ENCODE measurements at places on chromosomes 4 and X. TPM values are rescaled to one million over a fixed set of nuclear protein-coding genes. Genes with fewer than 3 reads are reported as not detected.

The GASK1B gene
- not detected for polyA plus RNA-seq

The C1QTNF7 gene
- polyA plus RNA-seq = not detected

The RPL9 gene
- 3,152 TPM for polyA plus RNA-seq

The DLG3 gene
- 12.5 TPM for polyA plus RNA-seq

The IL3RA gene
- 0.86 TPM for polyA plus RNA-seq

The SEPTIN6 gene
- polyA plus RNA-seq = 36.9 TPM

The OTUD6A gene
- polyA plus RNA-seq = not detected

The NPY5R gene
- 1.8 TPM for polyA plus RNA-seq

The EDA gene
- polyA plus RNA-seq = 5.0 TPM

The ZNF518B gene
- polyA plus RNA-seq = 3.1 TPM

The RHOXF2B gene
- polyA plus RNA-seq = not detected

The GAGE2A gene
- polyA plus RNA-seq = not detected

The PI4K2B gene
- polyA plus RNA-seq = 6.7 TPM

The PNCK gene
- polyA plus RNA-seq = 3.0 TPM

The SMC1A gene
- 59.0 TPM for polyA plus RNA-seq

The FAM47A gene
- not detected for polyA plus RNA-seq

The C4orf50 gene
- polyA plus RNA-seq = 0.06 TPM

The NALF2 gene
- polyA plus RNA-seq = 4.4 TPM

All from GM23338 (cell line).